ENCODE measurements at places on chromosomes 7 and 10. TPM values are rescaled to one million over a fixed set of nuclear protein-coding genes. Genes with fewer than 3 reads are reported as not detected.

CRHR2 gene
- not detected for total RNA-seq

HMX3 gene
- total RNA-seq = not detected

SEM1 gene
- 21.2 TPM for total RNA-seq

SMO gene
- 2.3 TPM for total RNA-seq
